Activated gamma-delta T cell treated with anti-CD3 and anti-CD28 coated beads, Interleukin-2, amount 50 U/mL, for 16 hours (primary cell): ENCODE measurements at places on chromosomes 11 and 22.

- DNase-seq: no peak
These were observed 27.1 kb downstream of the RNF169 start for GRCh38 chr11:74775762-74776161.

GRCh38 chr11:85953491-85954143, 98.4 kb downstream of the CCDC83 start:
- no peak for DNase-seq

DNA sequence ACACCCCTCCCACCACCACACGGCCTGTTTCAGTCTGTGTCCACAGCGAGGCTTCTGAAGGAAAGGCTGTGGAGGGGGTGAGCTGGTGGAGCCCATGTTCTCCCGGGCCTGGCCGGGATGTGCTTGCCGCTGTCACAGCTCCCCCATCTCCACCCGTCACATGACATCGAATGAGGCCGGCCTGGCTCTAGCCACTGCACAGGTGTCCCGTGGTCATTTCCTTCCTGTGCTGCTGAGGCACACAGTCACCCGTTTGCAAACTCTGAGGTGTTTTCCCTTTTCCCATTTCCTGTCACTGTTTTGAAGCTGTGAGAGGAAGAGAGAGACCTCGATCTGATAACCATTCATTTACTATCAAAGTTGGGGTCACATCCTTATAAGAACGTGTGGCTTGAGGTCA, 55.7 kb upstream of the CLDN5 start:
- no peak for DNase-seq

DNA sequence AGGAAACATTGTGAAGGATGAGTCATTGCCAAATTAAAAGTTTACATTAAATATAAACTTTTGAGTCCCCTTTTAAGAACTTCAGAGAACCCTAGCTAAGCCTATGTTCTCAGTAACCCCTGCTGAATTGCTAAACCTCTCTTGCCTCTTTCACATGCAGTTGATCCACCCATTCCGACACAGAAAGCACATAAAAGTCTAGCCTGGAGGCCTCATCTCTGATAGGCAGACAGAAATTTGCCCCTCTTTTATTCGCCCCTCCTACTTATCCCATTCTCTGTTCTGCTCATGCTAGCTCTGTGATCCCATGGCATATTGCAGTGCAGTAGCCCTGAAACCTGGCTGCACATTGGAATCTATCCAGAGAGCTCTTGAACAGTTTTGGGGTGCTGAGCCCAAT, 58.2 kb upstream of the PDE3B start:
- DNase-seq: no peak

DNA sequence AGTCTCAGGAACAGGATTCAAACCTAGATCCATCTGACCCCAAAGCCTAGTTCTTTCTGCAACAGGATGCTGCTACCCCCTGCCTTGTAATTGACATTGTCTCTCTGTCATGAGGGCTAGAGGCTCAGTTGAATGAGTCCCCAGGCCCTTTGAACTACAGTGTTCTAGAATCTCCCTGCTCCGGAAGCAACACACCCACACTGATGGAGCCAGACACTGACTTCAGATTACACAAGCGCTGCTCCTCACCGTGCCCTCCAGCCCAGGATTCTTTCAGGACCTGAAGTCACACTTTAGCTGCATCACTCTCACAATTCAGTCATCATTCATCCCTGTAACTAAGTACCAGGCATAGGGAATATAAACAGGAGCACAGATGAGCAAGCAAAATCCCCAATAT, 69.6 kb downstream of the RAB30 start:
- DNase-seq: no peak

DNA sequence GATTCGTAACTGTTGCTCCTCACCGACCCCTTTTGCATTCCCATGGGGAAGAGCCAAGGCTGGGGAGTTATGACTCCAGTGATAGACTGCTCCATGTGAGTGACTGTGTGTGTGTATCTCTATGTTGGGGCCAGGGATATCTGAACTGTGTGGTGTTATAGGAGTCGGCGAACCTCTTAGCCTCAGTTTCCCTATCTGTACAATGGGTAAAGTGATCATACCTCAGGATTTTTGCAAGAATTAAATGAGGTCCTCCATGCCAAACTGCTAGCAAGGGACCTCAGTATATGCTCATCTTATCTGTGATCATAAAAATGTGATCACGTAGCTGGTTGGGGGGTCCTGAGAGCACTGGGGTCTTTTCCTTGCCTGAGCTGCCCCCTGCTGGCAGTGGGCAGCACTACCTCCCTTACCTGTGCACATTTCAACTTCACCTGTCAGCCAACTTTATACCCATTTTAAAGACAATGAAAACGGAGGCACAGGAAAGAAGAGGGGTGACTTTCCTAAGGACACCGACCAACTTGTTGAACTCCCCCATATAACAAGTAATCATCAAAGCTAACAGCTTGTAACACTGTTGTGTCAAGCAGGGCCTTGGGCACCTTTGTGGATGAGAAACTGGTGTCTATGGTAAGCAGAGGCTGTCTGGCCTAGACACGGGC, 1.4 kb upstream of the DPP3 start:
- no peak for DNase-seq
